Ovary (tissue), 10 donors: ENCODE measurements at places on chromosomes 1 and 21.

GRCh38 chr21:20250337-20250736, 747.9 kb upstream of the NCAM2 start:
- no peak for DNase-seq
- H3K4me3 ChIP-seq, result no peak overlapping the region
- no peaks in the 10 kb centered on the region for H3K27me3 ChIP-seq
- H3K4me1 ChIP-seq, result no peaks in the 10 kb centered on the region
- H3K36me3 ChIP-seq, result no peaks in the 10 kb centered on the region

DNA sequence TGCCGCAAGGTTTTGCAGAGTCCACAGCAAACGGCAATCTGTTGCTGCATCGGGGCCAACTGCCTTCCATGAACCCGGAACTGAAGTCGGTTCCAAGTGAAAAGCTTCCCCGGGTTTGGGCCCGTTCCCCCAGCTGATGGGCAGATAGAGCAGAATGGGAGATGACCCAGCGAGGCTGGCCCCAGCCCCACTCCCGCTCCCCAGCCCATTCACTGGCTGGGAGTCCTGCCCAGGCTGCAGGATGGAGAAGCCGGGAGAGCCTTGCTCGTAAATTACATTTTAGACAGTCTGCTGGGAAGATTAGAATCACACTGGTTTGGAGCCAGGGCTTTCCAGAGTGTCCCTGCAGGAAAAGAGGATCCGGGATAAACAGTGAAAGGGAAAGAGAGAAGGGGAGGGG, 31.6 kb upstream of the PAX7 start:
- no peak overlapping the region for H3K27ac ChIP-seq
- H3K4me1 ChIP-seq, result no peaks in the 10 kb centered on the region
- no peak for DNase-seq
- H3K4me3 ChIP-seq, result no peak overlapping the region
- H3K36me3 ChIP-seq, result no peaks in the 10 kb centered on the region

- H3K36me3 ChIP-seq, result no peaks in the 10 kb centered on the region
- H3K4me1 ChIP-seq, result no peaks in the 10 kb centered on the region
- no peak for DNase-seq
- no peak overlapping the region for H3K27ac ChIP-seq
- no peak overlapping the region for H3K4me3 ChIP-seq
- no peaks in the 10 kb centered on the region for H3K27me3 ChIP-seq
Observed at GRCh38 chr21:22020221-22020620, 1022.0 kb downstream of the NCAM2 start.

- no peaks in the 10 kb centered on the region for H3K4me1 ChIP-seq
- H3K4me3 ChIP-seq, result no peak overlapping the region
- no peaks in the 10 kb centered on the region for H3K36me3 ChIP-seq
- no peaks in the 10 kb centered on the region for H3K27me3 ChIP-seq
- DNase-seq, result no peak
- no peak overlapping the region for H3K27ac ChIP-seq
Observed at GRCh38 chr1:25765923-25766589, 33.9 kb upstream of the SELENON start.

GRCh38 chr1:244968881-244969280, 104.5 kb upstream of the HNRNPU start:
- H3K36me3 ChIP-seq, result no peaks in the 10 kb centered on the region
- peaks cover 9% of the 10 kb centered on the region for H3K4me1 ChIP-seq
- H3K27ac ChIP-seq, result peak overlapping the region; percentile 98
- peak overlapping the region; percentile 86 for H3K4me3 ChIP-seq

DNA sequence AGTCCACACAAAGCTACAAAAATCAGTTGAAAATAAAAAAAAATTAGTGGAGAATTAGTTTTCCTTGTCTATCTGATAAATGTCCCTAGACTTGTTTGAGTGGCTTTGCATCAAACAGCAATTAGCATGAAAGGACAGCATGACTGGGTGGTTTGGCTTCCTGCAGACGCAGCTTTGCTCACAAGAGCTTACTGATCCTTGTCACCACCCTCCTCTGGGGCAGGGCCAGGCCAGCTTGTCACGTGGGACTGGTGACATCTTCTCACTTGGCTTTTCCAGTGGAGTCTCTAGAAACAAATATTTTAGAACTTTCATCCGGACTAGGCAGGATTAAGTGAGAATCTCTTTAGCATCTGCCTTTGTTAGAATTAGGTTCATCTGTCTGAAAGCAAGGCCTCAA, 76.0 kb upstream of the OLIG2 start:
- no peaks in the 10 kb centered on the region for H3K4me1 ChIP-seq
- H3K27ac ChIP-seq, result no peak overlapping the region
- no peak overlapping the region for H3K4me3 ChIP-seq
- no peaks in the 10 kb centered on the region for H3K36me3 ChIP-seq
- no peak for DNase-seq

DNA sequence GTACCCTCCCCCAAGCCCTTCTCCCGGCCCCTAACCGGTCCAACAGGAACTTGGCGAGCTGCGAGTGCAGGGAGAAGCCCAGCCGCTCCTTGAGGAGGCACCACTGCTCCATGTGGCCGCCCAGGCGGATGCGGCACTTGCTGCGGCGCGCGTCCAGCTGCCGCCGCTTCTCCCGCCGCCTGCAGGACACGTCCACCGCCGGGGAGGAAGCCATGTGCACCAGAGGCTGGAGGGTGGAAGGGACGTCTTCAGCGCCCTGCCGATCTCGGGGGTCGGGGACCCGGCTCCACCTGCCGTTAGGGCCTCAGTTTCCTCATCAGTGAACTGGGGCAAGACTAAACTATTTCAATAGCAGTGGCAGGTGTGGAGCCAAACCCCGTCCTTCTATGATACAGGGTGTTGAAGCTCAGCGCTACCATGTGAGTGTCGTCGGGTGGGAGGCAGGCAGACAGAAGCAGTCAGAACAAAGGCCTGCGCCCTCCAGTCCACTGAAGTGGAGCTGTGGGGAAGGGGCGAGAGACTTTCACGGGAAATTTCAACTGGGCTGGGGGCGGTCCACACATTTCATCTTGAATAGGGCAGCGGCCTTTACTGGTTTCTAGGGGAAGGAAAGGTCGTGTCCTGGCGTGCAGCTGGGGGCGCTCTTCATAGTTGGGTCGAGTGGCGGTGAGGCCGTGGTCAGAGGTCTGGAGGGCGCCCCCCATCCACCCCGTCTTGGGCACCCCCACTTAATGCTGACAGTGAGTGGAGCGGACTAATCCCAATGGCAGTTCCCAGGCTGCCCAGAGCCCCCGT, 592 bp downstream of the ZNF692 start:
- peak overlapping the region; percentile 61 for H3K4me3 ChIP-seq
- peak overlapping the region; percentile 76 for H3K27ac ChIP-seq
- H3K36me3 ChIP-seq, result no peaks in the 10 kb centered on the region
- peaks cover 14% of the 10 kb centered on the region for H3K4me1 ChIP-seq
- DNase-seq, result peak; percentile 62

- H3K4me3 ChIP-seq, result no peak overlapping the region
- H3K27ac ChIP-seq, result no peak overlapping the region
- no peaks in the 10 kb centered on the region for H3K4me1 ChIP-seq
- no peaks in the 10 kb centered on the region for H3K36me3 ChIP-seq
Observed at GRCh38 chr1:218588540-218589172, 243.5 kb downstream of the TGFB2 start.

- H3K27ac ChIP-seq, result no peak overlapping the region
- no peaks in the 10 kb centered on the region for H3K27me3 ChIP-seq
- no peaks in the 10 kb centered on the region for H3K36me3 ChIP-seq
Observed at GRCh38 chr1:228434689-228435088, 18.0 kb upstream of the TRIM17 start.

DNA sequence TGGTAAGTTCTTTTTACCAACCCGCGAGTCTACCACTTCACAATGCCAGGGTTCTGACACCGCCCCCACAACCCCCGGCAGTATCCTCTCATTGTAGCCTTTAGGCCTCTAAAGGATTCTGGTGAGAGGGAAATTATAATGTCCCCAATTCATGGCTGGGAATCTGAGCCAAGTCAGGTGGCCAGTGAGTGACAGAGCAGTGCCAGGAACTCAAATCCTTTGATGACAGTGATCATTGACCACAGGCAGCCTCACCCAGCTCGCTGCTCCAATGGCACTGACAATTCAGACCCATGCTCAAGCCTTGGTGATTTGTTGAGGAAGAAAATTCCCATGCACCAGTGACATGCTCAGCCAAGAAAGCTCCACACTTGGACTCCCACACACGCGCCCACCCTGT, 63.4 kb upstream of the CSF1 start:
- no peak for DNase-seq
- no peak overlapping the region for H3K4me3 ChIP-seq
- H3K4me1 ChIP-seq, result no peaks in the 10 kb centered on the region
- no peaks in the 10 kb centered on the region for H3K36me3 ChIP-seq

- no peaks in the 10 kb centered on the region for H3K4me1 ChIP-seq
- no peaks in the 10 kb centered on the region for H3K27me3 ChIP-seq
- H3K27ac ChIP-seq, result no peak overlapping the region
- no peaks in the 10 kb centered on the region for H3K36me3 ChIP-seq
Observed at GRCh38 chr1:239418681-239419080, 32.3 kb downstream of the CHRM3 start.

GRCh38 chr1:242623119-242623518, 98.6 kb upstream of the PLD5 start:
- DNase-seq, result no peak
- H3K36me3 ChIP-seq, result no peaks in the 10 kb centered on the region
- no peaks in the 10 kb centered on the region for H3K27me3 ChIP-seq
- no peak overlapping the region for H3K27ac ChIP-seq
- H3K4me3 ChIP-seq, result no peak overlapping the region

GRCh38 chr1:81550753-81551152, 250.0 kb upstream of the ADGRL2 start:
- DNase-seq, result no peak
- H3K27me3 ChIP-seq, result no peaks in the 10 kb centered on the region
- no peak overlapping the region for H3K27ac ChIP-seq
- no peak overlapping the region for H3K4me3 ChIP-seq
- no peaks in the 10 kb centered on the region for H3K36me3 ChIP-seq

- DNase-seq, result no peak
- H3K4me3 ChIP-seq, result no peak overlapping the region
- no peaks in the 10 kb centered on the region for H3K4me1 ChIP-seq
- H3K27me3 ChIP-seq, result no peaks in the 10 kb centered on the region
Observed at GRCh38 chr1:245715291-245715701, 560.5 kb downstream of the KIF26B start.

- no peak overlapping the region for H3K4me3 ChIP-seq
- no peaks in the 10 kb centered on the region for H3K4me1 ChIP-seq
- DNase-seq, result no peak
- no peaks in the 10 kb centered on the region for H3K36me3 ChIP-seq
- H3K27ac ChIP-seq, result no peak overlapping the region
- no peaks in the 10 kb centered on the region for H3K27me3 ChIP-seq
Observed at GRCh38 chr1:89596698-89597097, 36.2 kb upstream of the LRRC8C start.

- H3K4me1 ChIP-seq, result no peaks in the 10 kb centered on the region
- no peak overlapping the region for H3K27ac ChIP-seq
- H3K4me3 ChIP-seq, result no peak overlapping the region
- no peak for DNase-seq
Observed at GRCh38 chr21:25818121-25818520, 83.3 kb downstream of the GABPA start.

DNA sequence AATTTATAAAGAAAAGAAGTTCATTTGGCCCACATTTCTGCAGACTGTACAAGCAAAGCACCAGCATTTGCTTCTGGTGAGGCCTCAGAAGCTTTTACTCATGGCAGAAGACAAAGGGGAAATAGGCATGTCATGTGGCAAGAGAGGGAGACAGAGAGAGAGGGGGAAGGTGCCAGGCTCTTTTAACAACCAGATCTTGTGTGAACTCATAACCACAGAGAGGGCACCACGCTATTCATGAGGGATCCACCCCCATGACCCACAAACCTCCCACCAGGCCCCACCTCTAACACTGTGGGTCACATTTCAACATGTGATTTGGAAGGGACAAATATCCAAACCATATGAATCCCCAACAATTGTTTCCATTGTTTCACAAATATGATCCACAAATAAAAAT, 467.9 kb downstream of the SIPA1L2 start:
- H3K27me3 ChIP-seq, result no peaks in the 10 kb centered on the region
- H3K4me1 ChIP-seq, result no peaks in the 10 kb centered on the region
- no peak for DNase-seq
- no peak overlapping the region for H3K4me3 ChIP-seq
